ENCODE measurements at places on chromosomes 7 and 10.
A peak's percentile ranks its signal among the peaks of the same experiment; 100 is the strongest.

- peak; percentile 26 for DNase-seq
Measured at GRCh38 chr7:127673902-127674301, 21.9 kb downstream of the SND1 start.

GRCh38 chr7:122532406-122533269 lies 166.3 kb downstream of the RNF133 start:
- no peak for DNase-seq

DNA sequence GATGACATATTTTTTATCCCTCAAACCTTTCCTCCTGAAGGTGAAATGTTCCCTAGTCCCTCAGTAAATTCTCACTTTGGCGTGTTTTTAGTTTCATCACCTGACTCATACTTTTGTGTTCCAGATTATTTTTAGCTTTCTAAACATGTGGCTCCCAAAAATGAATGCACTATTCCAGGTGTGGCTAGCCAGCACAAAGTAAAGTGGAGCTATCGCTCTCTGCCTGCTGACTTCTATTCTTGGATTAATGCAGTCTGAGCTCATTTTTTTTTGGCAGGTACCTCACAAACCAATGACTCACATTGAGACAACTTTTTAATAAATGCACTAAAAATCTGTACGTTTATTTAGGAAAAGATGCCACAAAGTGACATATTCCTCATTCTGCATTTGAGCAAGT lies 58.8 kb upstream of the LANCL2 start:
- no peak for DNase-seq

DNA sequence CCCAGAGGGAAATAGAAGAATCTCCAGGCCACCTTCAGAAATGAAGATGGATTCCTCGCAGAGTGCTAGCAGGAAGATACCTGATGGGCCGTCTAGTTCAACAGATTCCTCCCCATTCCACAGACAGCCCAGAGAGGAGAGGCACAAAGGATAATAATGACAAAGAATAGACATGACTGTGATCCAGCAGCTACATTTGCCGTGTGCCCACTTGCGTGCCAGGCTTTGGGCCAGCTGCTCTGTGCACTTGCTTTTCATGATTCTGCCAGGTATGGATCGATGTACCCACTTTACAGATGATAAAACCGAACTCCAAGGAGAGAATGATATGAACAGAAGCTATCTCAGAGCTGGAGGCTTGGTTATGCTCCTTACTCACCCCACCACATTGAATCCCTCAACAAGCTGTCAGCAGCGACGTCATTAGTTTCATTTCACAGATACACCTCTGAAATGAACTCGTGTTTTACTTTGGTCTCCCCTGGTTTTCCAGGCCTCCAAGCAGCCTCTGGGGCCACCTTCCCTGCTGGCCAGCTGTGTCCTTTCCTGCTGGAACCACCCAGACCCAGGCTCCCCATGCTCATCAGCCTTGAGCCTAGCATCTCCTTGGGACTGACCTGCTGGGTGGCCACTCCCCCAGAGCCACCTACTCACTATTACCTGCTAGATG lies 11.9 kb upstream of the WDFY4 start:
- DNase-seq, result no peak

GRCh38 chr7:18995811-18996426 lies 121.5 kb downstream of the TWIST1 start:
- no peak for DNase-seq

DNA sequence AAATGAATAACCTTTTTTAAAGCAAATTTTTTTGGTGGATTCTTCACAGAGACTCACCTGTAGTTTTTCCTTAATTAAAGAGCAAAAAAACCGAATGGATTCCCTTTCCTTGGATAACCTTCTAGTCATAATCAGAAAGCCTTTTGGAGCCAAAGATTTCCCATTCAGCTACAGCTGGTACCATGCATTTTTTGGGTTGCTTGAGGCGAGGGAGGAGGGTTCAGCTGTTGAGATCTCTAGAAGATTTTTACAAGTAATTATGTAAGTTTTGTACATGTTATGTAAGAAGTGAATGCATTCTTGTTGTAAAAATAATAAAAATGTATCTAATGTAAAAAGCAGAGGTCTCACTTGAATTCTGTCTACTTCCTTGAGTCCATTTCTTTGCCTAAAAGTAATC lies 463.2 kb downstream of the SORCS3 start:
- DNase-seq, result no peak

- no peak for DNase-seq
Measured at GRCh38 chr7:43462836-43463235, 120.1 kb upstream of the STK17A start.
